Stimulated activated CD8-positive, alpha-beta memory T cell treated with anti-CD3 and anti-CD28 coated beads, Interleukin-12 subunit alpha, Interleukin-12 subunit beta, amount 100 ng/mL, for 1 hour (primary cell): ENCODE measurements at places on chromosomes 2 and 18.

DNA sequence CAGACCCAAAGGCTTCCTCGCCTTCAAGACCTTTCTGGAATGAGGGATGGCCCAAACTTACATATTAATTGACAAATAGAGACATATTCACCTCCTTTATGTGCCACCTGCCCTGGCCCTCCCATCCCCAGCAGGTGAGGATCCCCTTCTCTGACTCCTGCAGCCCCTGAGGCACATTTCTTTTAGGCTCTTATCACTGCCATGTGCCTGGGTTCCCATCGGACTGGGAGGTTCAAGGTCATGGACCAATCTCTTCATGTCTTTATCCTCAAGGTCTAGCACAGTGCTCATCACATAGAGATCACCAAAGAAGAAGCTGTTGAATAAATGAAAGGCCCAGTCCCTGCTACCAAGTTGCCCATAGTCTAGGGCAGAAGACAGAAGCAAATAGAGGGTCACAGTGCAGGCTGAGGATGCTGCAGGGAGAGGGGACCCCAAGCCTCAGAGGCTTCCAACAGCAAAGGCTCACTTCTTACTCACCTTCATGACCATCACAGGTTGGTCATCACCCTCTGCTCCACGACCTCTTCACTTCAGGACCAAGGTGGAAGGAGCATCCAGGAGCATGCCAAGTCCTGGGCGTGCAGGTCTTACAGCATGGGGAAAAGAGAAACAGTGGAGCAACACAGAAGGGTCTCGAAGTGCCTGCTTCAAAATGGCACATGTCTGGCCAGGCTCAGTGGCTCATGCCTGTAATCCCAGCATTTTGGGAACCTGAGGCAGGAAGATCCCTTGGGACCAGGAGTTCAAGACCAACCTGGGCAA is 193.9 kb downstream of the SMAD2 start:
- no peak for DNase-seq

GRCh38 chr2:104923665-104924064 is 69.8 kb downstream of the POU3F3 start:
- no peak for DNase-seq

- DNase-seq: no peak
Observed at GRCh38 chr2:64201151-64201550, 56.9 kb upstream of the PELI1 start.

- DNase-seq: no peak
Observed at GRCh38 chr18:63119647-63120046, 199.9 kb downstream of the BCL2 start.

GRCh38 chr2:44280869-44281268 is 5.6 kb downstream of the SLC3A1 start:
- DNase-seq: no peak

DNA sequence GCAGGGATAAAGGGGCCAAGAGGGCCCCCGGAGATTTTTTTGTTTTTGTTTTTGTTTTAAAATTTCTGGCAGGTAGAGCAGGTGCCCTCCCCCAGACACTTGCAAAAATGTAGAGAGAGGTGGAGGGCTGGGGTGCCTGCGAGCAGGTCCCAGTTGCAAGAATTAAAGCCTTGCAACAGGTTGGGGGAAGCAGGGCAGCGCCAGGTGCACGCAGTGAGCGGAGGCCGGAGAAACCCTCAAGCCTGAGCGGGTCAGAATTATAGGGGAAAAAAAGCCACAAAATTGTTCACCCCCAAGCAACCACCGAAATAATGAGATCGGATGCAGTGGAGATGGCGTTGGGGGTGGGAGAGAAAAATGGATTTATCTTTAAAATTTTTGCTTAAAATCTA is 527 bp downstream of the IGFBP5 start:
- DNase-seq: no peak

GRCh38 chr2:43251171-43251731 is 24.8 kb upstream of the ZFP36L2 start:
- no peak for DNase-seq

DNA sequence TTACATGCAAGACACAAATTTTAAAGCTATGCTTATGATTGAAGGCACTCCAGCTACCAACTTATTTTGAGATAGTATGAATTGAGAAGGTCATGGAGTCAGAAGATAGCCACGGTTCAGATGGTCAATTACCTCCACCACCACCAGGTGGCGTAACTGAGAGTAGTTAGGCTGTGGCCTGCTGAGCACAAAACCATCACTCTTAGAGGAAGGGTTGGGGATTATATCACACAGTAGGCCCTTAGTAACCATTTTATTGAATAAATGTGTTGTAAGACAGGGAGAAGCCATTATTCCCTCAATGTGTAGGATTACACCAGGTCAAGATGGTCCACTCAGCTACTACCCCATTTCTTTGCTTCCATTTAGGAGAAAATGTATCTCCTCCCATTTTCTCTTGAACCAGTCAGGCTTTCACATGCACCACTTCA is 18.8 kb downstream of the KLHL41 start:
- peak; percentile 60 for DNase-seq

DNA sequence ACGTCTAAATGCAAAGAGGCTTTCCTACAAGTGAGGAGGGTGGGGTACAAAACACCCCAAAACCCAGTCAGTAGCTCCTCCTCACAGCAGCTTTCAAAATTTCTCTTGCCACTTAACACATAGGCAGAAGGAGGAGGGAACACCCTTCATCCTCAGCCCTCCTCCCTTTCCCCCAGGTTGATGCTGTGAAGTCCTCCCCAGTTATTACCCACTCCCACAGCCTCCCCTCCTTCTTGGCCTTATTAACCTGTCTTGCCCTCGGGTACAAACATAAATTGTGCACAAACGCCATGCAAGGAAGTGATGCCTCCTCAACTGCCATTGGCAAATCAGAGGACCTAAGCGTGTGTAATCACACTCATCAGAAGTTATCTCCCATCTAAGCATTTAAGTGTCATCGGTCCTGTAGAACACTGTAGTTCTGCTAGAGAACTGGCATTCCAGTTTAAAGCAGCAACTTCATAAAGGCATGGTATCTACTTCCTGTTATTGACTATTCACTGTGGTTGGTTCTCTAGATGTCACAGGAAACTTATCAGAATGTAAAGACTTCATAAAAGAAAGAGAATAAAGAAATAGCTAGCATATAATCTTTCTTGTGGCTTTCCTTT is at the start of gene DSC1:
Gene DSC1, minus strand, starts transcription at position 32 of the 611 bp plus-strand sequence. CDS start 262 bp downstream, outside the sequence.
- no peak for DNase-seq

DNA sequence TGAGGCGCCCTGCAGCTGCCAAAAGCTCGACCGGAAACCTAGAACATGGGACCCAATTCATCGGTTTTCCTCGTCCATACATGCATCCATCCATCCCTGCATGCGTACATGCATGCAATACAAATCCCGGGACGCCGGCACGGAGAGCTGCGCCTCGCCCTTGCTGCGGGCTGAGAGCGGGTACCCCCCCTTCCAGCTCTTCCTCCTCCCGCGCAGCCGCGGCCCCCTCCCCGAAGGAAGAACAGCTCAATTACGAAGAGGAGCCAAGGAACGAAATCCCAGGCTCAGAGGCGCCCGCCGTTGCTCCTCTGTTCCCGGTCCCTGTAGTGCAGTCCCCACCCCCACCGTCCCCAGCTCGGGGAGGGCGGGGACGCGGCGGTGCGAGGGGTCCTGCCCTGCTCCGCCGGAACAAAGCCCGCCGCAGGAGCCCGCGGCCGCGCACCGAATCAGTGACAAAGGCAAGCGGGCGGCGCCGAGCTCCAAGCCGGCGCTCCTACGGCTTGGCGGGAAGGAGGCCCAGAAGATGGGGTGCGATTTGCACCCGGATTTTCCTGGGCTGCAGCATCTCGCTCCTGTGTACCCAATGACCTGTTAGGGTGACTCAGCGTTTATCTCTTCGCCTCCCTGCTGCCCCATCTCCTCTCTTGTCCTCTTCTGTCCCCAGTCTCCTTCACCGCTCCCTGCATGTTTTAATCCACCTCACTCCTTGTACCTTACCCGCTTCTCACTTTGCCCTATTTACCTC is 8.9 kb upstream of the POU3F3 start:
- no peak for DNase-seq

DNA sequence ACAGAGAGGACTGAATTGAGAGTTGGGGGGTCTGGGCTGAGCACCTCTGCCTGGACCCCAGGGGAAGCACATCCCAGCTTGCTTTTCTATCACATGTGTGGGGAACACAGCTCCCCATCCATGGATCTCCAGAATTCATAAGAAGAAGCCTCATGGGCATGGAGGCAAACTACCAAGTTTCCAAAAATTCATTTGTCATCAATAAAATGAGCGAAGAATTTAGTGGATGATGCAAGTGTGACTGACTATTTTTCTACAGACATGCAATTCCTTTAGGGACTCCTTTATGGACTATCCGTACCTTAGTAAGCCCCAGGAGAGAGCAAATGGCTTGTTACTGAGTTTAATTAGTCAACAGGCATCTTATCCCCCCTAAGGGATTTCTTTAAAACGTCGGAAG is 33.1 kb downstream of the ACKR3 start:
- no peak for DNase-seq

DNA sequence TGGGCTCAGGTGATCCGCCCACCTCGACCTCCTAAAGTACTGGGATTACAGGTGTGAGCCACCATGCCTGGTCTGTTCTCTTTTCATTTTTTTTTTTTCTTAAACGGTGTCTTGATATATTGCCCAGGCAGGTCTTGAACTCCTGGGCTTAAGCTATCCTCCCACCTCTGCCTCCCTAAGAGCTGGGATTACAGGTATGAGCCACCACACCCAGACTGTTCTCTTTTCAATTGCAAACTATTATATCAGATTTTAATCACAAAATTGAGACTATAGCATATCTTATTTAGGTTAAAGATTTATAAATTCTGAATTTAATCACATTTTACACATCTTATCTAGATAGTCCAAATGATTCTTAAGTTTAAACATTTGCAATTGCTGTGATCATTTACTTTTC is 15.5 kb upstream of the ACTR2 start:
- DNase-seq: no peak

DNA sequence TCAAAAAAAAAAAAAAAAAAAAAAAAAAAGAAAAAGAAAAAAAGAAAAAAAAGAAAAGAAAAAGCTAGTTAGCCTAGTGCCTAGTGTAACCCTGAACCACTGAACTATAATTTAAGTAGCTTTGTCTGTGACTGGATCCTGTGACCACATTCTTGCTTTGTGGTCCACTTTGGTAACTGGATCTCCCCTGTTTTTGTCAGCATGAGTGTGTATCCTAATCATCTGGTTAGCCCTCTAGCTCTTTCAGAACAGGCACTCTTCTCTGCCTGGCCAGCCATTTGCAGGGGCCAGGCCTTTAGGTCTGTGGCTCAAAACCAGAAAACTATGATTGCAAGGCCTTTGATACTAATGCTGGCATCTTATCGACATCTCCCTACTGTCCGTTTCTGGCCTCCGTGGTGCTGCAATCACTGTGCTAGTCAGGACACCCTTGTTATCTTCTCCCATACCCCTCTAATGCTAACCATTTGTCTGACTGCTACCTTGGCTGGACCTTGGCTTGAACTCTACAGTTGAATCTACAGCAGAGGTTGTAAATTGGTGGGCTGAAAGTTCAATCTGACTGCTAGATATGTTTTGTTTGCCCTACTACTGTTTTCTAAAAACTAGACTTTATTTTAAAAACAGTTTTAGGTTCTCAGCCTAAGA is 40.5 kb downstream of the RBKS start:
- no peak for DNase-seq

GRCh38 chr2:112156152-112156986 is 18.2 kb downstream of the FBLN7 start:
- DNase-seq: peak; percentile 22

DNA sequence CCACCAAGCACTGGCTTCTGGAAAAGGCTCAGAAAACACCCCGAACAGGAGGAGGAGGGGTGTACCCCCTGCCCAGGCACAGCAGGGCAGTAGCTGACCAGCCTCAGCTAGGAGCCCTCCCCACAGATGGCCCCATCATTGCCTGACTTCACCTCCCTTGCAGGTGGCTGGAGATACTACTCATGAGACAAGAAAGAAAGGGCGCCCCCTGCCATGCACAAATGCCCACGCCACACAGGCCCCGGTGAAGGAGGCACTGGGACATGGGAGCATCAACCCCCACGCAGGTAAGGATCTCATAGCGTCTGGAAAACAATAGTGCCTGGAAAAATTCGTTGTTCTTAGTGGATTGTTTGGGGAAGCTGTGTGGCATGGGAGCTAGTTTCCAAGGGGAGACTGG is 240.6 kb downstream of the TFCP2L1 start:
- no peak for DNase-seq

GRCh38 chr2:149928011-149928410 is 340.4 kb upstream of the MMADHC start:
- DNase-seq: no peak

DNA sequence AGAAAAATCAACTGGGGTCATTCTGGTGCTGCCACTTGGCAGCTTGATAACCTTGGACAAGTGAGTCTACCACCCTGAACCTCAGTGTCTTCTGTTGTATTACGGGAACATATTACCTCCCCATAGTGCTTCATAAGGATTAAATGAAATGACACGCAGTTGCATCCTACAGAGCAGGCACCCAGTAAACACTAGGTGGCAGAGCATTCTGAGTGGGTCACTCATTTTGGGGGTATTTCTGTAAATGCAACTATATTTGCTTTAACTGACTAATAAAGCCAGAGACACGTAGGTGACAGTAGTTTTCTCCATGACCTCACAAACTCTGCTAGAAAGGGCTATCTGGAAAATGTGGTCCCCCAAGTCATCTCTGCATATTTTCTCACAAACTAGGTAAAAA is 4.7 kb downstream of the CD226 start:
- no peak for DNase-seq

GRCh38 chr18:62688743-62689317 is 26.5 kb upstream of the PHLPP1 start:
- DNase-seq: no peak

DNA sequence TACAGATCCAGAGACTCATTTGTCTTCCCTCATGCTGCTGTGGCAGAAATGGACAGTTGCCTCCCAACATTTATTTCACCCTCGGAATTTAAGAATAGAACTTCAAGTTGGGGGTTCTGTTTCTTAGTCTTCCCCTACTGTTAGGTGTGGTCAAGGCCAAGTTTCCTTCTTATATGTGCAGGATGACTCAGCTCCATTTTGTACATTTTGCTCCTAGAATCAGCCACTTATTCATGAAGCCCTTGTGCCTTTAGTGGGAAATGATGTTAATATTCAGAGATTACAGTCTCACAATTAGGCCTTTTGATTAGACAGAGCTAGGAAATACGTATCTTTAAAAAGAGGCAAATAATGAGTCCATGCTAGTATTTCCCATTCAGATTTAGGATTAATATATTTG is 46.2 kb upstream of the ELOA2 start:
- no peak for DNase-seq

DNA sequence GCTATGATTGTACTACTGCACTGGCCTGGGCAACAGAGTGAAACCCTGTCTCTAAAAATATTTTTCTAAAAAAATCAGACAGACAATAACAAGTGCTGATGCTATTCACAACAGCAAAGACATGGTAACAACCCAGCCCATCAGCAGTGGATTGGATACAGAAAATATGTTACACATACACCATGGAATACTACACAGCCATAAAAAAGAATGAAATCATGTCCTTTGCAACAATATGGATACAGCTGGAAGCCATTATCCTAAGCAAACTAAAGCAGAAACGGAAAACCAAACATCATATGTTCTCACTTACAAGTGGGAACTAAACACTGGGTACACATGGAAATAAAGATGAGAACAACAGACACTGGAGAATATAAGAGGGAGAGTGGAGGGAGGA is 19.9 kb downstream of the FAM161A start:
- no peak for DNase-seq
